ENCODE measurements at places on chromosomes 11 and 22.

DNA sequence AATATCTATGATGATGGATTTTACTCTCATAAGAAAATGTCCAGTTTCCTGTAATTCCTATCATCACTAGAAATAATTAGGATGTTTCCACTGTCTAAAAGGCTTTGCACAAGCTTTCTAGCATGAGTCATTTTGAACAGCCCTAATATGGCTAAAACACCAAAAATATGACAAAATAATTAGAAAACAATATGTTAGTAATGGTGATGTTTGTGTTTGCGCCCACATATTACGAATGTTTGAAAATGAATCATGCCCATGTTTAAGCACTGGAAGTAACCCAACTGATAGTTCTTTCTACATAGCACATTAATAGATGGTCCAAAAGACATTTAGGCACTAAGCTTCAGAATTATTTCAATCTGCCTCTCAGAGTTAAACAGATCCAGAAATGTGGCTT, 96.0 kb downstream of the TRPC6 start:
- no peak for DNase-seq

GRCh38 chr11:10650630-10651029, 42.9 kb downstream of the IRAG1 start:
- no peak for DNase-seq

- no peak for DNase-seq
Measured at GRCh38 chr22:46531581-46532175, 5.7 kb downstream of the CELSR1 start.

- no peak for DNase-seq
Measured at GRCh38 chr22:49112661-49113626, 714.7 kb downstream of the BRD1 start.

DNA sequence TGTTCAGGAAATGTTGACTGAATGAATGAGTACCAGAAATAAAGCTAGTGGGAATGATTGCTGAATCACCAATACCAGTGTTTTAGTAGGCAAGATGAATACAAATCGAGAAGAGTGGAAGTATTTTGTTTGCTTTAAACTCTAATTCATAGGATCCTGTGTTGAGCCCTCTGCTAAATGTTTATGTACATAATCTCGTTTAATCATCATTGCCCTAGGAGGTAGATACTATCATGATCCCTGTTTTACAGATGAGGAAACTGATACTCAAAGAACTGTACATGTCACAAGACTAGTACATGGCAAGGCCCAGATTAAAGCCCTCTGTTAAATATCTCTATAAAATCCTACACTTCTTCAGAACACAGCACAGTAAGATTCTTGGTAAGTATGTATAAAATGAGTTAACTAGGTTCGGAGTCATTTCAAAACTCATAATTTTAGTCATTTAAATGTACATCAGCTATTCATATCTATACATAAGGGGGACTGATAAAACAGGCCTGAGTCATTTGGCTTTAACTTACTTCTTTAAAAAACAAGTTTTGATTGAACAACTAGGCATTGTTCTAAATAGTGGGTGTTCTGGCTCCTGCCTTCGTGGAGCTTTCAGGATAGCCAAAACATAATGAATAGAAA, 97.1 kb downstream of the EXT2 start:
- no peak for DNase-seq

DNA sequence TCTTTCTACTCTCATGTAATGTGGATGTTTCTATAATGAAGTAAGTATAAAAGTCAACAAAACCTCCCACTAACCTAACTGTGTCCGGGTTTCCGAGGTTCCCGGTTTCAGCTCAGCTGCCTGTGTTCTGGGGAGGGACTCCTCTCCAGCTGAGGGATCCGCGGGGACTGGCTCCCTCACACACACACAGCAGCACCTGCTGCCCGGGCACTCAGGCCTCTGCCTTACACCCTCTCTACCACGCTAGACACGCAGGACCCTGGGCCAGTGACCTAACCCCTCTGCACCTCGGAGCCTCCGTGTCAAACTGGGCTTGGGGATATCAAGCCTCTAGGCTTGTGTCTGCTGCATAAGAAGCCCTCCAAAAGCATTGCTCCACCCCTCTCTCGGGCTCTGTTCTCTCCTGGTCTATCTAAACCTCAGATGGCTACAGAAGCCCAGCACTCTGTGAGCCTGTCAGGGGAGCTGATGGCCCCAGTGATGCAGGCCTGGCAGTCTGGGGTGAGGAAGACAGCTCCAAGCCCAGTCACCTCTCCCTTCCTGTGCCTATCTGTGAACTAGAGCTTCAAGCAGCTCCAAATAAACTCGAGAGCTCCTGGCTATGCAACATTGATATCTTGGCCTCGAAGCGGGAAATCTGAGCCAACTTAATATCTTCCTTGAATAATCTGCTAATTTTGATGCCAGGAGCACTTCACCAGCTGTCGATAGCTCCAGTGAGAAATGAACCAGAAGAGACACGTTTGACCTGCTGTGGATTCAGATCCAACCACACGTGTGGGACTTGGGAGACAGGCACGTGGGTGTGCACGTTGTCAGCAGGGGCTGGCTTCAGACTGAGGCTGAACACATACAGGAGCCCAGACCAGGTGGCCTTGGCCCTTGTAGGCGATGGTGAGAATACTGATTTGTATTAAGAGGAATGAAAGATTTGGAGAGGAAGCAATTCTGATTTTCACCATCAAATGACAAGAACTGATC, 232.7 kb upstream of the B3GAT1 start:
- DNase-seq = no peak

GRCh38 chr11:118619444-118620197, 12.2 kb downstream of the PHLDB1 start:
- DNase-seq = no peak

GRCh38 chr22:47914481-47915097, 1152.1 kb downstream of the TBC1D22A start:
- no peak for DNase-seq

GRCh38 chr11:17780668-17781067, 46.1 kb downstream of the KCNC1 start:
- no peak for DNase-seq

- no peak for DNase-seq
Measured at GRCh38 chr22:19115628-19116027, 6.6 kb downstream of the DGCR2 start.

DNA sequence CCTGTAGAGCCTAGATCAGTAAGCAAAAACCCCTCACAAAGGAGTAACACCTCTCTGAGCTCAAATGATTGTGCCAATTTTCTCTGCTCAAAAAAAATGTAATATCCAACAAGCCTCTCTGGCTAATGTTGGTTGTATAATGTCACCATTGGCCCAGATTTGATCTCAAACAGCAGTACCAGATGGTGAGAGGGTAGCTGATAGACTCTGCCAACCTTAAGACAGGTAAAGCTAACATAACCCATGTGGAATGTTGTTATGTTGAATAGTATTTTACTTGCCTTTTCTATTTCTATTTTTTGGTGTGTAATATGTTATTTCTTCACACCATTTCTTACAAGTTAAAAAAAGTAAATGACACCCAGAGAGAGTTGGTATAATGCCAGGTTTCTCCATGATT, 166.7 kb upstream of the GUCY1A2 start:
- no peak for DNase-seq

DNA sequence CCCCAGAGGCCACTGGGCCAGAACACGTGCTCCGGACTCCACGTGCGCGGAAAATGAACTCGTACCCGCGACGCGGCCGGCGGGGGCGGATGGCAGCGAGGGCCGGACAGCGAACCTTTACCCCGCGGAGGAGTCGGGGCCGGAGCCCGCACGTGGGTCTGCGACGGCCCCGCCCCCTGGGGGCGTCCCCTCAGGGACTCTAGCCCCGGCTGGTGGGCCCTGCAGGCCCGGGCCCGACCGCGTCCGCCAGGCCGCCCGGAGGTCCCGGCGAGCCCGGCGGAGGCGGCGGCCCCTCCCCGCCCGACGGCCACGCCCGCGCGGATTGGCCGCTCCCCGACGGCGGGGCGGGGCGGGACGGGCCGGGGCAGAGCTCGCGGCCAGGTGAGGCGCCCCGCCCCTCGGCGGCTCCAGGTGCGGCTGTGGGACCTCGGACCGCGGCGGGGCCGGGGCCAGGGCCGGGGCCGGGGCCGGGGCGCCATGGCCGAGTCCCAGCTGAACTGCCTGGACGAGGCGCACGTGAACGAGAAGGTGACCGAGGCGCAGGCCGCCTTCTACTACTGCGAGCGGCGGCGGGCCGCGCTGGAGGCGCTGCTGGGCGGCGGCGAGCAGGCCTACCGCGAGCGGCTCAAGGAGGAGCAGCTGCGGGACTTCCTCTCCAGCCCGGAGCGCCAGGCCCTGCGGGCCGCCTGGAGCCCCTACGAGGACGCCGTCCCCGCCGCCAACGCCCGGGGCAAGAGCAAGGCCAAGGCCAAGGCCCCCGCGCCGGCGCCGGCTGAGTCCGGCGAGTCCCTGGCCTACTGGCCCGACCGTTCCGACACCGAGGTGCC, at the start of gene FAM83F:
TSS of gene FAM83F (plus strand) at position 389 of the 827 bp plus-strand sequence. CDS start at position 478, 89 bp downstream.
- DNase-seq = no peak

DNA sequence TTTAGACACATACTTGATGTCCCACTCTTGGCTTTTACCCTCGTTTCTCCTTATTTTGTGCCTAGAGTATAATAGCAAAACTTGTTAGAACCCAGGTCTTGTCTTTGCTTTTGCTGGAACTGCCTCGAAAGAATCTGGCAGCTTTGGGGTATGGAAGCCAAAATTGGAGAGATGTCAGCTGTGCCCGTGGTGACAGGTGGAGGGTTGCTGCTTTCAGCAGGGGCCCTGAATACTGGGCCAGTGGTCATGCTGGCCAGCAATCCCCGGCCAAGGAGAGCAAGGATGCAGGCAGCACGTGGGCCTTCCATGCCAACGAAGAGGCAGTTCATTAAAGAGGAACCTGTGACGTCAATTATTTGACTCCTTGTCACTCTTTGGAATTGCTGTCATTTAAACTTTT, 181.1 kb downstream of the HIPK3 start:
- DNase-seq = no peak

DNA sequence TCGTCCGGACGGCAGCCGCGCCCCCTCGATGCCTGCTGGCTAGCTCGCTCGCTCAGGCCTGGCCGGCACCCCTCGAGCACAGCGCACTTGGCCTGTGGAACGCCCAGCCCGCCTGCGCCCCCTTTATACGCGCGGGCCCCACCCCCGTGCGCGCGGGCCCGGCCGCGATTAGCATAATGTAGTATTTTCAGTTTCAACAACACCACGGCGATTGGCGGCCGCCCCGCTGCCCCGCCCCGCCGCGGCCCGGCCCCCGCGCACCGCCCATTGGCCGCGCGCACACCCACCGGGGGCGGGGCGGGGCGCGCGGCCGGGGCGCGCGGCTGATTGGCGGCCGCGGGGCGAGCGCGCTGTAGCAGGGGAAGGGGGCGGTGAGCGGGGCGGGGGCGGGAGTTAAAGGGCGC, at the start of gene CDKN1C:
TSS of gene CDKN1C (minus strand) at position 98 of the 404 bp plus-strand sequence. CDS start 319 bp downstream, outside the sequence.
- peak; percentile 69 for DNase-seq

DNA sequence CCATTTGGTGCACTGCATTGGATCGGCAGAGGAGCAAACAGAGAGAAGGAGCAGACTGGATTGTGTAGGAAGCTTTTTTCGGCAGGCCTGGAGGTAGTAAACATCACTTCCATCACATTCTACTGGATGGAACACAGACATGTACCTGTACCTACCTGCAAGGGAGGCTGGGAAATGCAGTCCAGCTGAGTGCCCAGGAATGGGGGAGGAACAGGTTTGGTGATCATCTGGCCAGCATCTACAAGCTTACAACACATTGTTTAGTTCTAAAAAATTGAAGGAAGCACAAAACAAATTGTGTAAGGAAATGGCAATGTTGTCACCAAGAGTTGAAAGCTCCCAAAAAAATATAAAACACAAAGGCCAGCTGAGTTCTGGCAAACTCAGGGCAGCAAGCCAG, 19.1 kb downstream of the SMIM38 start:
- no peak for DNase-seq

- no peak for DNase-seq
Measured at GRCh38 chr11:132101881-132102280, 731.5 kb downstream of the NTM start.

DNA sequence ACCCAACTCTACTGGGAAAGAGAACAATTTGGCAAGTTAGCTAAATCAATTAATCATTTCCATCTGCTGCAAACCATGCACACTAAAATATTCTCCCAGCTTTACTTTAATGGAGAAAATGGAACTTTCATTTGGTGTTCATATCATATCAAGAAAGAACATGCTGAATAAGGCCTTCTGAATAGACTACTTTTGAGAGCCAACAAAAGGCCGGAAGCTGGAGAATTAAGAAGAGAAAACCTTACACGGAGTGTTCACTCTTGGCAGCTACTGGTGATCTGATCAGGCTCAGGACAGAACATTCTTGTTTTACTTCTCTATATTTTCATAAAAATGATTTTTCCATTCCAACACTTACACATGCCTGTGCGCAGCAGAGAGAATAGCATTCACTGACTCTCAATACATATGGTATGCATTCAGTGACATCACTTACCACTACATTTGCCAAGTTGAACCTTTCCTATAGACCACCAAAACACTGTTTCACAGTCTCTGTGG, 165.3 kb downstream of the TTC28 start:
- DNase-seq = no peak

GRCh38 chr11:6618117-6619003, 862 bp downstream of the TPP1 start:
- DNase-seq = peak; percentile 61

DNA sequence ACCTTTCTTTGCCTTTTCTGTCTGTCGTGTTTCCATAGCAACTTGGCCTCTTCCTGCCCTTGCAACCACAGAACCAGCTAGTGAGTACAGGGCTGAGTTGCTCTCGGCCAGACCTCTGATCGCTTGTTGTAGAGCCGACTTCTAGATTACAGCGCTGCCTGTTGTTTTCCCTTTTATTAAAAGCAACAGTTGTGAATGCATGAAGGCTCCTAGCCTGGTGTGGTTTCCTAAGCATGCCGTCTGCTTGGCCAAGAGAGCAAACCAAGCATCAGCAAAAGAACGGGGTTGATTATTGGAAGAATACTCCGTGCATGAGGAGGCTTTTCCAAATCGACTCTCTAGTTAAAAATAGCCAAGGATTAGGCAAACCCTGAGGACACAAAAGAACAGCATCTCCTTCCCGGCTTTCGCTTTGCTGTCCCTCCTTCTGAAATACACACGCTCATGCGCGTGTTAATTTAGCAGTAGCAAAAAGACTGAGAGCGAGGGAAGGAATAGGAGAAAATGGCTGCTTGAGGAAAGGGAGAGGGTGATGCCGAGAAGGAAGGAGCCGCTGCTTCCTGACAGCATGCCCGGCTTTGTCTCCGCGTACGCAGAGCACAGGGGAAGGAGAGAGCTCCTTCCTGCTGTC, 71.5 kb upstream of the TTC12 start:
- no peak for DNase-seq

DNA sequence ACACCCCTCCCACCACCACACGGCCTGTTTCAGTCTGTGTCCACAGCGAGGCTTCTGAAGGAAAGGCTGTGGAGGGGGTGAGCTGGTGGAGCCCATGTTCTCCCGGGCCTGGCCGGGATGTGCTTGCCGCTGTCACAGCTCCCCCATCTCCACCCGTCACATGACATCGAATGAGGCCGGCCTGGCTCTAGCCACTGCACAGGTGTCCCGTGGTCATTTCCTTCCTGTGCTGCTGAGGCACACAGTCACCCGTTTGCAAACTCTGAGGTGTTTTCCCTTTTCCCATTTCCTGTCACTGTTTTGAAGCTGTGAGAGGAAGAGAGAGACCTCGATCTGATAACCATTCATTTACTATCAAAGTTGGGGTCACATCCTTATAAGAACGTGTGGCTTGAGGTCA, 55.7 kb upstream of the CLDN5 start:
- no peak for DNase-seq
